Stimulated activated CD8-positive, alpha-beta memory T cell treated with anti-CD3 and anti-CD28 coated beads, Interleukin-12 subunit alpha, Interleukin-12 subunit beta, amount 100 ng/mL, for 1 hour (primary cell): ENCODE measurements at places on chromosomes 2 and 18.

DNA sequence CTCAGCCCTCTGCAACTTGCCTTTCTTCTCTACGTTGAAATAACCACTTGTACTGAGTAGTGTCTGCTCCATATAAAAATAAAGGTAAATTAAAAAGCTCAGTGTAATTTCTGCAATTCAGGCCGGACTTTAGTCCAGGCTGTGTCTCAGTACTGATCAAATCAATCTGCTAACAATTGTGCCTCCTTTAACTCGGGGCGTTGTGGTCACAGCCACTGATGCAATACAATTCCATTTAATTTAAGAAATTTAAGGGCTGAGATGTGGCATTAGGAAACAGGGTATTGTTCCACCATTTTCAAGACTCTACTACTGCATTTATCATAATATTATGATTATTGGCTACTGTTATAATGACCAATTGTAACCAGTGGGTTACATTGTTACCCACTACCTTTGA, 60.0 kb upstream of the NPAS2 start:
- no peak for DNase-seq

DNA sequence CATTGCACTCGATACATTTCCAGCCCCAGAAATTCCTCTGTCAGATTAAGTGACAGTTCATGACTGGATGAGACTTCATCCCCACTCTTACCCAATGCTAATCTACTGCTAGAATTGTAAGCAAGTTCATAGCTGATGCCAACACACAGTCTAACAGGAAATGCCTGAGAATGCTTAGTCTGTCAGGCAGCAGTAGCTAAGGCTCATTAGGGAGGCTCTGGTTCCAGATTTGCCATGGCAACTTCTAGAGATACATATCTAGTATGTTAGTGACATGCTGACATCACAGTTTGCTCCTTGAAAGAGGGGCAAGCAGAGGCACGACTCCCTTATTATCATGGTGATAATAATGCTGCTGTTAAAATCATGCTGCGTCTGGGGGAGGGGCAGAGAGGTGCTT, 198.4 kb downstream of the RBM43 start:
- no peak for DNase-seq

- no peak for DNase-seq
Observed at GRCh38 chr2:172722481-172722880, 13.2 kb upstream of the RAPGEF4 start.

DNA sequence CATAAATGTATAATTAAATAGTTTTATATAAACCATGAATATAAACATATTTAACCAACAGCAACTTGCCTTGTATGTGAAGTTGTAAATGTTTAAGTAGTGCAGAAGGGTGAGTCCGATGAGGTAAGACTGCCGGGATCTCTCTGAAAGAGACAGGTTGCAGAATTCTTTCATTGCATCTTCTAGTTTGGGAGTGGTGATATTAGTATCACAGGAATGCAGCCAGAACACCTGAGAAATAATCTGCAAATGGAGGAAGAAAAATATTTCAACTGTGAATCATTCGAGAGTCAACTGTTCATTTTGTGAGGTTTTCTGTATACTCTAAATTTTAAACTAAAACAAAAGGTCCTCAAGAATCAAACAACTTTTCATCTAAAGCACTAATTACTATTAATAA, 123.0 kb downstream of the ABCA12 start:
- no peak for DNase-seq

DNA sequence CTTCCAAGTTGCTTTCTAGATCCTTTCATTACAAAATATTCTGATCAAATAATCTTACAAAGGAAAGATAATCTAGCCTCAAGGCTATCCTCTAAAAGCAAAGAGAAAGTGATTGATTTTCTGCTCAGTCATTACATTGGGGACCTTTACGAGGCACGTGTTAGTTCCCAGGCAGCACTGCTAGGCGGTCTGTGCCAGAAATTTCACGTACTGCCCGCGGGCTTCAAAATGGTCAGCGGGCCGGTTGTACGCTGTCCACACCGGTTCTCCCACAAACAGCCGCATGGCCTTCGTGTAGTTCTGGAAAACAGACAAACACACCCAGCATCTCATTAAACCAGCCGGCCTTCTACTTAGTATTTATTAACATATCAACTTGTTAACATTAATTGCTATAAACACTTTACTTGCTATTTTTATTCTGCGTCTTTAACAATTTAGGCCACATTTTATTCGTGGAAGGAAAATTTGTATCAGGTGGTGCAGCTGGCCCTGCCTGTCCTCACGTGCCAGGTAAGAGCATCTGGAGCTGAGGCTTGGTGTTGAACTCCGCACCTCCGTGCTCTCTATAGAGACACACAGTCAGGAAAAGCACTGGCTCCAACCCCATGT, 20.4 kb downstream of the ADI1 start:
- DNase-seq, result no peak

DNA sequence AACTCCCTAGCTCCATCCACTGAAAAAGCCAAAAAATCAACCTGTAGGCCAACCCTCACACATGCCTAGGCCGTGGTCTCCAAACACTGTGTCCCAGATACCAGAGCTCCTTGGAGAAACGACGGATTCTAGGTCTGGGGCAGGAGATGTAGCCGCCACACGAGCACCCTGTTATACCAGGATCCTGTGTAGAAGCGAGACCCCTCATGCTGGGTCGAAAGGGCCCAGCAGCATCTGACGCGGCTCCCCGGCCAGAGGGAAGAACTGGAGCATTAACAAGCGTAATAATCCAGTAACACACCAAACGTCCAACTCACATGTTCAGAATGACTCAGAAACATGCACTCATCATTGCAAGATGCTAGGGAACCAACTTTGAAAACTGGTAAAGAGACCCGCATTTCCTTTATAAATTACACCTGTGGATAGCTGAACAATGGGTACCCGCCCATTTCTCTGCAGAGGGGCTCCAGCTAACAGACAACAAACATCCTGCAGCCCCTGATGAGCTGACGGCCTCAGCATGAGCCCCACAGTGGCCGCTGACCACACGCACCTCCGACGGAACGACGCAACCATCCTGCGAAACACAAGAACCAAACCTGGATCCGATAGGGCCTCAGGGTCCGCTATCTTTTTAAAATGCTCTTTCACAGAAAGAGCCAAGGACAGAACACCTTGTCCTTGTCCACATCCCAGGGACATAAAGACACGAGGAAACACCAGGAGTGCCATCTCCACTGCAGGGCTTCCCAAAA, 14.2 kb downstream of the SLC66A2 start:
- no peak for DNase-seq

DNA sequence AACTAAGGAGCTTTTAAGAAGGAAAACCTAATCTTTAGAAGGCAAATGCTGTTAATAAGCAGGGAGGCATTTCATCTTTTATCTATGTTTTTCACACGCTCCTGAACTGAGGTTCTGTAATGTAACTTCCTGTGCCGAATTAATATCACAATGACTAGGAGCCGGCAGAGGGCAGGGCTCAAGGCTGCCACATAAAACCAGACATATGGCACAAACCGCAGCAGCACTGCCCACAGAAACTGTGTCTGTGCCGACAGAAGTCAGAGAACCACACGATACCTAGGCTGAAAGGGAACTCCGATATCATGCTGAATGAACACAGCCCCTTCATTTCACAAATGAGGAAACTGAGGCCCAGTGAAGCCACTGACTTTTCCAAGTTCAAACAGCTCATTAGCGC, 112.1 kb downstream of the EIPR1 start:
- DNase-seq, result no peak

DNA sequence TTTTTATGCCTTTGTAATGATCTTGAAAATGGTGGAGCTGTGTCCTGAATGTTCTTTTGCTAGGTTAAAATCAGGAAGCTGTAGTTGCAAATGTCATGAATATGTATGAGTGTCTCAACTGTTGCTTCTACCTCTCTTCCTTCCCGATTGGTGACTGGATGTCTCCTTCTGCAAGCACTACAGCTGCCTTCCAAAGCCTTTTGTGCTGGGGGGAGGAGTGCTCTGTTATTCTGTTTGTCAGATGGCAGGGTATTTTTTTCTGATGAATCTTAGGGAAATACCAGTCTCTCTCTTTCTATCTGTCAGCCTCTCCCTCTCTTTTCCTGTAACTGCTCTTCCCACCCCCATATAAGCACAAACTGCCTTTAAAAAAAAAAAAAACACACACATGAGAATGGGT, 1396.3 kb upstream of the CELF4 start:
- no peak for DNase-seq

GRCh38 chr2:34998741-34999140, 1356.8 kb upstream of the CRIM1 start:
- DNase-seq, result no peak
